Activated CD8-positive, alpha-beta memory T cell treated with anti-CD3 and anti-CD28 coated beads for 48 hours (primary cell): ENCODE measurements at places on chromosomes 4 and X.

- DNase-seq = no peak
Measured at GRCh38 chr4:154781126-154781982, at the start of gene RBM46. TSS of gene RBM46 (plus strand) at chr4:154781272. CDS start at chr4:154796753, 15,481 bp downstream.

DNA sequence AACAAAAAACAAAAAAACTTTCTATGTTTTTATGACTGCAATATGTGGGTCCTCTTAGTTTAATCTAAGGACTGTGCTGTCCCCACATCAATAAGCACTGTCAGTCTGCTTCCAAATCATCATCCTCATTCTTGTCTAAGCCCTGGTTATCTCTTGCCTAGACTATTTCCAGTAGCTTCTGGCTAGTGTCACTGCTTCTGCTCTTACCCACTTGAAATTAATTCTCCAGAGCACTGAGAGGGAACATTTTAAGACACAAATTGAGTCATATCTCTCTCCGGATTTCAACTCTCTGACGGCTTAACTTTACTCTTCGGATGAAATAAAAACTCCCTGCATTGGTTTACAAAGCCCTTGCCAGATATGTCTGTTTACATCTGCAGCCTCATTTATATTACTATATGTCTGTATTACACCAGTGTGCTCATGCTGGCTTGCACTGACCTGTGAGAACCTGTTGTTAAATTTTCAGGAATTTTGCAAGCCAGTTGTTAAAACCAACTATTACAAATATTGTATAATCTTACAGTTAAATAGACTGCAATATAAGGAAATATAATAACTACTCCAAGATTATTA, 345.9 kb downstream of the ADGRL3 start:
- DNase-seq = no peak

DNA sequence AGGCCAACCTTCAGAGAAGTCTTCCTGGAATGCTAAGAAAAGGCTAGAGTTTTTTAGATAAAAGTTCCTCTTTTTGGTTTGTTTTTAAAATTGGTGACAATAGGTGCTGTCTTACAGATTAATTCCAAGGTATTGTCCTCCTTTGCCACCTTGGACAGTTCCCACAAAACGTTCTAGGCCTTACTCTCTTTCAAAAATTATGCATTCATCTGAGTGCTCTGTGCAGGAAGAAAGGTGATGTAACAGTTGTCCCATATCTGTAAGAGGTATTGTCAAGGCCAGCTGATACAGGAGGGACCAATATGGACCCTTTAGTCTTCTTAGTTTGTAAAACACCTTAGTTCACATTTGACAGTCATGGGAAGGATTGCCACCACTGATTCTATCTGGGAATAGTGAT, 15.9 kb upstream of the CXCL5 start:
- DNase-seq = no peak

GRCh38 chr4:71749008-71749594, 34.8 kb downstream of the GC start:
- DNase-seq = no peak

DNA sequence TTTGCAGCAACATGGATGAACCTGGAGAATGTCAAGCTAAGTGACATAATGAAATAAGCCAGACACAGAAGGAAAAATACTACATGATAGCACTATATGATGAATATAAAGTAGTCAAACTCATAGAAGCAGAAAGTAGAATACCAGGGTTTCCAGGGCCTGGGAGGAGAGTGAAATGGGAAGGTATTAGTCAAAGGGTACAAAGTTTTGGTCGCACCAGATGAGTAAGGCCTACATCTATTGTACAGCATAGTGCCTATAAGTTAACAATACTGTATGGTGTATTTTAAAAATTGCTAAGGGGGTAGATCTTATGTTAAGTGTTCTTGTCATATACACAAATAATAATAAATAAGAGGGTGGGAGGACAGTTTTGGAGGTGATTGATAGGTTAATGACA, 41.5 kb downstream of the ENOX2 start:
- no peak for DNase-seq

- no peak for DNase-seq
Measured at GRCh38 chrX:45322382-45322781, 121.7 kb upstream of the DIPK2B start.
